ENCODE measurements at places on chromosomes 2 and 18.
A peak's percentile ranks its signal among the peaks of the same experiment; 100 is the strongest.

DNA sequence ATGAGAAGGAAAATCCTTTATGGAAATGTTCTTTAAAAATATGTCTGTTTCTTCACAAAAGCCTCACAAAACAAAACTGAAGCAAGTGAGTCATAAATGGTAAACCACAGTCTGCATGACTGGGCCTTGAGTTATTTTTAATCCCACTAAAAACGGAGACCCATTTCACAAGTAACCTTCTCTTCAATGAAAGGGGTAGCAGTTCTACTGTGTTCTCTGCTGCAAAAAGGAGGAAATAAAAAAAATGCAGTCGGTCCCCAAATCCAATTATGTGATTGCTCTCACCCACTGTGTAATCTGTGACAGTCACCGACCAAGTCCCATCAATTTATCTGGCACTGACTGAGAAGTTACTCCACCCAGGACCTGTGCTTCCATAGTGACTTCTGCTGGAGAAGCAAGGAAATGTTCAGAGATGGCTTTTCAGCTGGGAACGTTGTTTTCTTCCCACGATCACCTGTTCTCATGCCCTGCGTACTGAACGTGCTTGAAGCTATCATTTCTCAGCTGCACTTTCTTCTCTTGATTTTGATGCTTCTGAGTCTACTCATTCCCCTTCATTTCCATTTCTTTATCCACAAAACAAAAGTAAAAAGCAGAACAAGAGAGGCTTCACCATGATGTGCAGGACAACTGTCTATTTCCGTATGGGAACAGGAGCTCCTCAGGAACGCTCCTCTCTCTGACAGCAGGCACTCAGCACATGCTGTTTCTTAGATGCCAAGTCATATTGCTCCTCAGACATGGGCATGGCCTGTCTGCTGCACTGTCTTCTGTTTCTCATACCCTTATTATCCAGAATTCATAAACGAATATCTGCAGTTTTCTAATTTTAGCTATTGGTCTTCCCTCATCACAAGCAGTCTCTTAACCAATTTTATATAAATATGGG is 80.0 kb upstream of the TMEM200C start:
- DNase-seq, result no peak

DNA sequence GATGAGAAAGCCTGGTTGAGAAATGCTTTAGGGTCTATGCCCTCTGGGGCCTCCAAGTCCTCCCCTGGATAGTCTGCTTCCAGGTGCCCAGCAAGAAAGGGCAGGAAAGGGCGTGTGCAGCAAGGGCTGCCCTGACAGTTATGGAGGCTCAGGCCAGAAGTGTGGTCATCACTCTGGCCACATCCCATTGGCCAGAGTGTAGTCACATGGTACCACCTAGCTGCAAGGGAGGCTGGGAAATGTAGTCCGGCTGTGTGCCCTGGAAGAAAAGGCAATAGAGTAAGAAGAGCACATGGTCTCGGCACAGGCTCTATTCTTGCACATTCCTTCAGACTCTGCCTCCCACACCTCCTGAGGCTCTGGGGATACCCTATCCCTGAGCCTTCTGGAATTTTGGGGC is 35.7 kb downstream of the ODC1 start:
- DNase-seq, result no peak

DNA sequence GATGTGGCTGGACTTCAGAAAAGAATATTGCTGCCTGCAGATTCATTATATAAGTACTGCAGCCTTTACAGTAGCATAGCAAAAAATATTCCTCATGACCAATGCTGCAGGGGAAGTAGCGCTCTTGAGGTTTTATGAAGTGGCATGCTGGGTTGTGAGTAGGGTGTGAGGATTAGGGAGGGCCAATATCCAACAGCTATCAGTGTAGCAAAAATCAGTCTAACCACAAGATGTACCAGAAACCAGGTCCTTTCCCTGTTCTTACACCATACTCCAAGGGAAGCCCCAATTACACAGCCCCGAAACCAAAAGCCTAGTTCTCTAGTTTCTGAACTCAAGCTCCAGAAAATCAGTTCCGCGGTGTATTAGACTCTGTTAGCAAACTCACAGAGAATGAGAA is 1082.2 kb upstream of the DDX18 start:
- DNase-seq, result no peak

DNA sequence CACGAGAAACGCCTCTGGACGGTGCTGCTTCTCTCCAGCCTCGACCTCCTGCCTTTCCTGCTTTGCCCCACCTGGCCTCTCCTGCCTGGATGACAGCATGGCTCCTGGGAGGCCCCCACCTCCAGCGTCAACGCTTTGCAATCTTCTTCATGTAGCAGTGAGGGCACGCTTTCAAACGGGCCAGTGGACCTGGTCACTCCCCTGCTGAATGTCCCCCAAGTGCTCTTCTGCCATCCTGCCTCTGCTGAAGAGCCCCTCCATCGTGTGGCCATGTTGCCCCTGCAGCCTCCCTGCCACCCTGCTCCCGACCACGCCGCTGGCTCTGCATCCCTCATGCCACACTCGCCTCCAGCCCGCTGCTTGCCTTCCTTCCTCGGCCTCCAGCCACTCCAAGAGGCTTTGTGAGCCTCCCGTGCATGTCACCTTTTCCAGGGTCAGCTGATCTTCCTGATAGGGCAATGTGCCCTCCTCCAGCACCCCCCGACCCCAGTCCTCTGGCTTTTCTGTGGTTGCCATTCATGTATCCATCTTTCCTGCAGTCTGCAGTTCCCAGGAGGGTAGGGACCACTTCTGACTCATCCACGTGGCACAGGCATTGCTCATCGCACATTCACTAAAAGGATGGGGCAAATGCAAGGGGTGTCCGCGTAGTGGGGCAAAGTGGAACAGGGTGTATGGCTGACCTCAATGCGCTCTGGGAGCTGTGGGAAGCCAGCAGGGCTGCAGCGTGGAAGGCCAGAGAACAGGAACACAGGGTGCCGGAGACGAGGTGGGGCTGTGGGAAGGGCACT is 268.8 kb downstream of the TWIST2 start:
- DNase-seq, result no peak

GRCh38 chr18:2281523-2282199 is 289.6 kb downstream of the METTL4 start:
- DNase-seq, result no peak

DNA sequence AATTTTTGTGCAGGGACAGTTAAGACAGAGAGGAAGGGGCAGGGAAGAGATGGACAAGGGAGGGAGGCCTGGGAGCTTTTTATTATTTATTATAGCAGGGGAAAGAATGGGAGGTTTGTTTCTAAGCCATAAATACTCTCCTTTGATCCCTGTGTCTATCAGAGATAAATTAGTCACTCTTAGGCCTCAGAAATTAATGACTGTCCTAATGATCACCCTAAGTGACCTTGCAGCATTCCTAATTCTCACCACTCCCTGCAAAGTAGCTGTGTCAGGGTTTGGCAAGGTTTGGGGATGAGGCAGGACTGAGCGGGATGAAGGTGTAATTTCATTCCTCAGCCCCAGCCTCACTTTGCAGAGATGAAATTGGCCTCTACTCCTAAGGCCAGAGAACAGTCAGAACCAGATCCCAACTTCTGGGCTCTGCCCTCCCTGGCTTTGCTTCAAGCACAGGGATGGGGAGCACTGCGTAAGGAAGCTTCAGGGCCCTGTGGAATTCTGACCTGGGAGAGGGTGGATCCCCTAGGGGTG is 95.0 kb downstream of the TMEM17 start:
- peak; percentile 65 for DNase-seq

DNA sequence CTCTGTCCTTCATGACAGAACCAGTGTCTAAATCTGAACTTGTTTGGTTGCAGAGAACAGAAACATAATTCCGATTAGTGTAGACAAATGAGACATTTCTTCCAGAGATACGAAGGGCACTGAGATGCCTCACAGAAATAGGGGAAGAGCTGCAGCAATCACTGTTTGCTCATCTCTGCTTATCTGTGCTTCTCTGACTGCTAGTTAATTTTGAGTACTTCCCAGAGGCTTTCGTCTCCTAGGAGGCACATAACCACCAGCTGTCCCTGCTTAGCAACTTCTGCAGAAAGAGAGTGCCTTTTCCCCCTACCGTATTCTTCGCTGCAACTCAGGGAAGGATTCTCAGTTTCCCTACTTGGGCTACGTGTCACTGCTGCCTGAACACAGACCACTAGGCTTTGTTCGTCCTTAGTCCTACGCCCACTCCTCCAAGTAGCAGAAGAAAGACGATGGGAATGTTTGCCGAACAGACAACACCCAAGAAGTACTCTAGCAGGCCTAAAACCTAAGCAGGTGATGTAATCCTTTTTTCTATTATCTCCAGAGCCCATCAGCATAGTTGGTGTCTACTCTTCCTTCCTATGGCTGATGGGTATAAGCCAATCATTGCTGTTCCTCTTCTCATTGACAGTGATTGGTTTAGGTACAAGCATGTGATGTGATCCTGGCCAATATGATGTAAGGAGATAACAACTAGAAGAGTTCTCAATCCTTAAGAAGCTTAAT is 63.6 kb downstream of the TNP1 start:
- no peak for DNase-seq
